ENCODE measurements at places on chromosomes 13 and 19.

GRCh38 chr19:46328079-46328478, 18.8 kb upstream of the PPP5C start:
- no peak for DNase-seq

DNA sequence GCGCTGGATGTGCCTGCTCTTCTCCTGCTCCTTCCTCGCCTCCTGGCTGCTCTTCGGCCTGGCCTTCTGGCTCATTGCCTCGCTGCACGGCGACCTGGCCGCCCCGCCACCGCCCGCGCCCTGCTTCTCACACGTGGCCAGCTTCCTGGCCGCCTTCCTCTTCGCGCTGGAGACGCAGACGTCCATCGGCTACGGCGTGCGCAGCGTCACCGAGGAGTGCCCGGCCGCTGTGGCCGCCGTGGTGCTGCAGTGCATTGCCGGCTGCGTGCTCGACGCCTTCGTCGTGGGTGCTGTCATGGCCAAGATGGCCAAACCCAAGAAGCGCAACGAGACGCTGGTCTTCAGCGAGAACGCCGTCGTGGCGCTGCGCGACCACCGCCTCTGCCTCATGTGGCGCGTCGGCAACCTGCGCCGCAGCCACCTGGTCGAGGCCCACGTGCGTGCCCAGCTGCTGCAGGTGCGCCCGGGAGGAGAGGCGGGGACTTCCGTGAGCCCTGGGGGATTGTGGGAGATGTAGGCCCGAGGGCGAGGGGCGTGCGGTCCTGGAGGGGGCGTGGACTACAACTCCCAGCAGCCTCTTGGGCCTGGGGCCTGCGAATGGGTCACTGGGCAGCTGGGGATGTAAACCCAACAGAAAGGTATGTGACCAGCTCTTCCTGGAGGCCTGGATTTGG, 6.7 kb downstream of the KCNJ14 start:
- no peak for DNase-seq

- no peak for DNase-seq
Observed at GRCh38 chr13:110407531-110407930, 100.4 kb downstream of the COL4A2 start.

- DNase-seq = no peak
Observed at GRCh38 chr13:73057284-73058063, 1.3 kb upstream of the KLF5 start.

- DNase-seq = no peak
Observed at GRCh38 chr19:54670576-54671357, 8.0 kb downstream of the LILRB4 start.

DNA sequence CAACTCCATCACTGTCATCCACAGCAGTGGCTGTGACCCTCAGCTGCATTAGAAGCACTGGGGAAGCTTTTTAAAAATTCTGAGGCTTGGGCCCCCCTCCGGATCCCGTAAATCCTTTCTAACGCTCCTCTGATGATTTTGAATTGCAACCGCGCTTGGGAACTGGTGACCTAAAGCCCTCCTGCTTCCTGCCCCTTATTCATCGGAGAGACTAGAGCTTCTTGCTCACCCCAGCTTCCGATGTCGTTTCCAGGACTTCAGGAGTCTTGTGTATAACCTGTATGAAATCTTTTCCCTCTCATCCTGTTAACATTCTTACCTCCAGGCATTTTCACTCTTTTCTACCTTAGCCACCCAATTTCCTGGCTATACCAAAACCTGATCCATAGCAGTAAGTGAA, 14.8 kb downstream of the ZAR1L start:
- DNase-seq = no peak

GRCh38 chr13:59997976-59998375, 165.8 kb downstream of the DIAPH3 start:
- peak; percentile 72 for DNase-seq

GRCh38 chr19:4529924-4530522, 5.0 kb downstream of the PLIN5 start:
- DNase-seq = no peak

GRCh38 chr19:45011959-45012358, 10.7 kb downstream of the RELB start:
- no peak for DNase-seq

GRCh38 chr19:38043649-38044144, 136.7 kb downstream of the SIPA1L3 start:
- DNase-seq = no peak

DNA sequence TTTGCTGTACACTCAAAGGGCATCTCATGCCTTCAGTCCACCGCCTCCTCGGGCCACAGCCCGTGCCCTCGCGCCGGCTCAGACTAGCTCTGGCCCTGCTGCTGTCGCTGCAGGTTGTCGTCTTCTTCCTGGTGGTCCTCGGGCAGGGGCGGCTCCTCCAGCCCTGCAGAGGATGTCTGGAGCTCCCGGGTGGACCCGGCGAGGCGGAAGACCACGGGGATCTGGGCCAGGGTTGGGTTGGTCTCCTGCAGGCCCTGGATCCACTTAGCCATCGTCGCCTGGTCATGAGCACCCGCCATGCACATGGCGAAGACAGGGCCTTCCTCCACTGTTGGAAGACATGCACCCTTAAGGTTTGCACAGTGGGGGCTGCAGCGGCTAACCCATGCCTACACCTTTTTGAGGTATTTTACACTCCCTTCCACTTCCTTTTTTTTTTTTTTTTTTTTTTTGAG, 489 bp upstream of the ZNF653 start:
- no peak for DNase-seq

- peak; percentile 44 for DNase-seq
Observed at GRCh38 chr13:35724446-35724845, 248.0 kb upstream of the MAB21L1 start.

DNA sequence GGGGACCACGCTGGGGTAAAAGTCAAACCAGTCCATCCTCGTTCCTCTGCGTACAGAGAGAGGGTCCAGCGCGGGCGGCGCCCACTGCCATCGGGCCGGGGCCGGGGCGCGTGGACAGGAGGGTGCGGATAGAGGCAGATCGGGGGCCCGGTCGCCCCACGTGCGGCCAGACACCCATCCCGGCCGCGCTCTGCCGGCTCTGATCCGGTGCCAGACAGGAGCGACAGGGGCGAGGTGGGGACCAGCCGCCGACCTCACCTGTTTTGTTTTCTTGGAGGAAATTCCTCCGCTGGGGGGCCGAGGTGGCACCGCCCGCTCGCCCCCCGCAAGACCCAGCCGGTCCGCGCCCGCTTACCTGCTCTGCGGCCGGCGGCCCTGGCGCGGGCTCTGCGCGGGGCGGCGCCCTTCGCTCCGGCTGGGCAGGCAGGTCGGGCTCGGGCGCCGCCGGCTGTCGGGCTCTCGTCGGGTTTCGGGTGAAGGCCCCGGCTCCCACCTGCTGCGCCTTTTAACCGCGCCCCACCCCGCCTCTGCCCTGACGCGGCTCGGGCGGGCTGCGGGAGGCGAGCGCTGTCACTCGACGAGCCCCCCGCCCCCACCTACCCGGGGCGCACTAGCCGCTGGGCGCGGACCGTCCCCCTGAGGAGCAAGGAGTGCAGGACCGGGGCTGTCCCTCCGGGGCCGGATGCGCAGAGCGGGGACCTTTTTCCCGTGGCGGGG, at the start of gene GJB6:
Gene GJB6 (minus strand): TSS at position 481 of the 717 bp plus-strand sequence. CDS start 8,839 bp downstream, outside the sequence.
- DNase-seq = no peak

- no peak for DNase-seq
Observed at GRCh38 chr19:17248011-17248776, 2.5 kb upstream of the NR2F6 start.

DNA sequence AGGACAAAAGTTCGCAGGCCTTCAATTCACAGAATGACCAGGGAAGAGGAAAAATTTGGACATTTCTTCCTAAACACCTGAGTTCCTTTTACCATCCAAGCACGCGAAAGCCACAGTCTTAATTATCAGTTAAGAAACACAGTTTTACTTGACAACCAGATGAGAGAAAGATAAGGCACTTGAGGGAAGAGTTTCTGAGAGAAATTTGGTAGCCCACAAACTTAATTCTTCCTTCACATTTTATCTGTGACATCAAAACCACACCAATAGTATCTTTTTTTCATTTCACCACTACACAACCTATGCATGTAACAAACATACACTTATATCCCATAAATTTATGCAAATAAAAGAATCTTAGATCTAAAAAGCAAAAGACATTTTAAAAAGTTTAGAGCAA, 326.6 kb downstream of the MZT1 start:
- no peak for DNase-seq

All from fibroblast of skin of scalp (primary cell).